Left renal cortex interstitium (tissue), 4 donors: ENCODE measurements at places on chromosomes 11 and 22. TPM values are rescaled to one million over a fixed set of nuclear protein-coding genes. Genes with fewer than 3 reads are reported as not detected.

The LYVE1 gene
- 51.2 TPM for polyA plus RNA-seq

The SLC5A4 gene
- polyA plus RNA-seq: 1.3 TPM

The SCUBE2 gene
- 7.9 TPM for polyA plus RNA-seq

The CTSW gene
- polyA plus RNA-seq: 1.6 TPM

The LARGE2 gene
- polyA plus RNA-seq: 17.6 TPM

The MISFA gene
- 14.4 TPM for polyA plus RNA-seq

The SREBF2 gene
- polyA plus RNA-seq: 86.4 TPM

The KRTAP5-9 gene
- polyA plus RNA-seq: 0.34 TPM

The SLC22A6 gene
- polyA plus RNA-seq: 19.9 TPM

The TTC9C gene
- 35.7 TPM for polyA plus RNA-seq

The OR6T1 gene
- polyA plus RNA-seq: not detected

The TEX12 gene
- polyA plus RNA-seq: 0.52 TPM

The KCNE3 gene
- polyA plus RNA-seq: 32.4 TPM

The TSGA10IP gene
- 0.52 TPM for polyA plus RNA-seq

The OR10D3 gene
- polyA plus RNA-seq: not detected

The TEX54 gene
- not detected for polyA plus RNA-seq

The BRSK2 gene
- 0.41 TPM for polyA plus RNA-seq

The TTLL8 gene
- not detected for polyA plus RNA-seq

The KDM4E gene
- 0.14 TPM for polyA plus RNA-seq

The CLCF1 gene
- 9.2 TPM for polyA plus RNA-seq

The TCN1 gene
- not detected for polyA plus RNA-seq

The IL17REL gene
- polyA plus RNA-seq: not detected

The RBMXL2 gene
- 0.10 TPM for polyA plus RNA-seq

The VPREB3 gene
- polyA plus RNA-seq: 0.51 TPM

The SMC1B gene
- 0.33 TPM for polyA plus RNA-seq

The SHANK2 gene
- 29.1 TPM for polyA plus RNA-seq

The PDE2A gene
- polyA plus RNA-seq: 13.1 TPM

The APOA5 gene
- not detected for polyA plus RNA-seq

The FJX1 gene
- 15.6 TPM for polyA plus RNA-seq

The TCF20 gene
- polyA plus RNA-seq: 32.6 TPM
